T-helper 22 cell (primary cell): ENCODE measurements at places on chromosomes 7 and 10.

DNA sequence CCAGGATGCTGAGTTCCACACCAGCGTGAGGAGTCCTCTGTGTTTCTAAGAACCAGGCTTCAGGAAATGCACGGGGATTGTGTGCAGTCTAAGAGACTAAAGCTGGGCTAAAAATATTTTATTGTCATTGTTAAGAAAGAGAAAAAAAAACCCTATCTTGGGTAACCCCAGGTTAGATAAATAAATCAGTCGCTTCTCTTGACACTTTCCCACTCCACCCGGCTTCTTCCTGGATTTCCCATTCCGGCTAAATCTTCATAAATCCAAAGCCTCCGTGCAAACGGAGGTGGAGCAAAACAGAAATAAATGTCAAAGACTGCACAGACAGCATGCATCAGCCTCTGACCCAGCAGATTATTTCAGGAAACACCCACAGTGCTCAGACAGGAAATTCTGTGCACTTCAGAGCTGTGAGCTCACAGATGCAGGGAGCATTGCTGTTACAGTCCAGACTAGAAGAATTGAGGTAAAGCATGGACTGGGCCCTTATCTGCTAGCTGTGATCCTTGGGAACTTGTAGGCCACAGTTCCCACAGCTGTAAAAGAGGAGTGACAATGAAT is 44.8 kb upstream of the GRID1 start:
- no peak for DNase-seq

DNA sequence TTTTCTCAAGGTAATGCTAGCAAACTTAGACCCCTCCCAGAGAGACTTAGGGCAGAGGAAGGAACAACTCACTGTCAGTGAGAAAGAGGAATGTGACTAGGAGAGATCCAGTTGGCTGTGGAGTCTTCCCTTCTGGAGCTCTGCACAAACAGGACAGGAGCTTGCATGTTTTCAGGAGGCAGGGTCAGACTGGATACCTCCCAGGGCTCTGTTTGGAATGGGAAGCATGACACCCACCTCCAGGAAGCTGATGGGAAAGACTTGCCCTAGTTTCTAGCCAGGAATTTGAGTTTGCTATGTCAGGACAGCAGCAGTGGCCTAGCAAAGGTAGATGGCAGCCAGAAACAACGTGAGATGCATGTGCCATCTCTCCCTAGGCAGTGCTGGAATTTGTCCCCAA is 40.6 kb downstream of the GHRHR start:
- DNase-seq = no peak

GRCh38 chr7:87330942-87331341 is 14.5 kb upstream of the CROT start:
- DNase-seq = no peak

DNA sequence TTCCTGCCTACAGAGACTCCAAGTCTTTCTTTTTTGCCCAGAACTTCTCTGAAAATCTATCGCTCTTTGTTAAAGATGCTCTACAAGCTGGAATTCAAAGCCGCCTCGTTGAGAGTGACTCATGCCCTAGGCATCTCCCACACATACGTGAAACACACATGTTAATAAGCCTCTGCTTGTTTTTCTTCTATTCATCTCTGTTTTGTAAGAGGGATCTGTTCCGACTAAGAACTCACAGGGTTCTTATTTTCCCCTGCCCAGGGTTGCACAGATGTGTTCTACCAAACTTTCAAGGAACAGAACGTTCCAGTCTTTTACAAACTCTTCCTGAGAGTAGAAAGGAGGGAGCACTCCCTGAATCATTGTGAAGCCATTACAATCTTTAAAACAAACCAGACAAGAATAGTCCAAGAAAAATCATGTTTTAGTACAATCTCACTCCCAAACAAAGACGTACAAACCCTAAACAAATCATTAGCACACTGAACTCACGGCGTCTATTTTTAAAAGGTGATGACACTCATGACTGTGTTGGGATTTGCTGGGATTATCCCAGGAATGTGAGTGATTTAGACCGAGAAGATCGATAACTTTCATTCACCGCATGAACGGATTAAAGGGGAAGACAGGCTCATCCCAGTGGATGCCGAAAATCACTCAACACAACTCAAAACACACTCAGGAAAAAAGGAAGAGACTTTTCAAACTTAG is 55.3 kb upstream of the INPP5A start:
- DNase-seq = no peak
